ENCODE measurements at places on chromosomes 6 and 20.

GRCh38 chr20:51510936-51511605, 31.4 kb downstream of the NFATC2 start:
- DNase-seq: no peak

DNA sequence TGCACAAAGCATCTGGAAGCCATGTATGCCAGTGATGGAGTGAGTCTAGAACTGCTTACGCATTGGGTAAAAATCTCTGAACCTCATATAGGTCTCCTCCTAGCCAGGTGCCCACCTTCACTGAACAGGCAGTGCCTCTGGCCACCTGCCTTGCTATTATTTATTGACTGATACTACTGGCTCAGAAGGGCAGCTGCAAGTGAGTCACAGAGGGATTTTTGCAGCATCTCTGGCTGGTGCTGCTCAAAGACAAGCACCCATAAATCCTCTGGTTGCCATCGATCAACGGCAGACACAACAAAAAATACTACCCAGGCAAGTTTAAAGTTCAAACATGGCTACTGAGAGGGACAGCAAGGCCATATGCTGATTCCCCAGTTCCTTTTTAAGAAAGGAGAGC, 279.4 kb downstream of the UBE3D start:
- peak; percentile 53 for DNase-seq

DNA sequence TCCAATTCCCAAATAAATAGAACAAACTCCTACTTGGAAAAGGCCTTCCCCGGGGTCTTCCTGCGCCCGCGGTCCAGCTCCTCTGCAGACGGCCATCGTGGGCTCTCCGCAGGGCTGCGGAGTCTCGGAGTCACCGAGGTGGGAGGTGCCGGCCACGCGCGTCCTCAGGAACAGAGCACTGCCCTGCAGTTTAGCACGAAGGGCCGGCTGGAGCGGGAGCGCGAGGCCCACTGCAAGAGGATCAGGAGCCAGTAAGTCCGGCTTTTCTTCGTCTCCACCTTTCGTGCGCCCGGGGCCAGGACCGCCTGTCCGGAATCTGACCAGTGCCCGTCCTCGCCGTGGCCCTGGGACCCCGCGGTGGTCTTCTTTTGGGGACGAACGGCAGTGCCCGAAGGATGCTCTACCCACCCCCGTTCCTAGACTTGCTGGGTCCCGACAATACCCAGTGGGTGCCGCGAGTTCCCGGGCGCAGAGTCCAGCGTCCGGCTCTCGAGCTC, 1.4 kb downstream of the BHLHE23 start:
- no peak for DNase-seq

DNA sequence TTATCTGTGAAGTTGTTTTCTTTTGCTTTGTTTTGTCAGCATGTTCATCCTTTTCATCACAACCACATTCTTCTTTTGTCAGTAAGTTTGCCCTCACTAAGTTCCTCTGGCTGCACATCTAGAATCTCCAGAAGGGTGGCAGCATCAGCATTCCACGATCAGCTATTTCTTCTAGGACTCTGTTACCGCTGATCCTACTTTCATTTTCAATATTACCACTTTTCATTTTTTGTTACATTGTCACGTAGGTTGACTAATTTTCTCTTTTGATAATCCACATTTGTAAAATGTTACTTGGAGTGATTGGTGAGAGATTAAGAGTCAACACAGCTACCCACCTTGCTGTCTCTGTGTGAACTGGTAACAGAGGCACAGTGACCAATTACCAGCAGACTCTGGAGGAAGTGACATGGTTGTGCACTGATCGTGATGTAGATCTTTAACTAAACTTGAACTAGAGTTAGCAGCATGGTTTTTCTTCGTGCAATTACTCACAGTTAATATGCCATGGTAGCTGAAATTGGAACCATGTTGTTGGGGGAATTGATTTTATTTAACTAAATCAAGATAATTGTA, 307.9 kb upstream of the SLC35B3 start:
- peak; percentile 4 for DNase-seq

DNA sequence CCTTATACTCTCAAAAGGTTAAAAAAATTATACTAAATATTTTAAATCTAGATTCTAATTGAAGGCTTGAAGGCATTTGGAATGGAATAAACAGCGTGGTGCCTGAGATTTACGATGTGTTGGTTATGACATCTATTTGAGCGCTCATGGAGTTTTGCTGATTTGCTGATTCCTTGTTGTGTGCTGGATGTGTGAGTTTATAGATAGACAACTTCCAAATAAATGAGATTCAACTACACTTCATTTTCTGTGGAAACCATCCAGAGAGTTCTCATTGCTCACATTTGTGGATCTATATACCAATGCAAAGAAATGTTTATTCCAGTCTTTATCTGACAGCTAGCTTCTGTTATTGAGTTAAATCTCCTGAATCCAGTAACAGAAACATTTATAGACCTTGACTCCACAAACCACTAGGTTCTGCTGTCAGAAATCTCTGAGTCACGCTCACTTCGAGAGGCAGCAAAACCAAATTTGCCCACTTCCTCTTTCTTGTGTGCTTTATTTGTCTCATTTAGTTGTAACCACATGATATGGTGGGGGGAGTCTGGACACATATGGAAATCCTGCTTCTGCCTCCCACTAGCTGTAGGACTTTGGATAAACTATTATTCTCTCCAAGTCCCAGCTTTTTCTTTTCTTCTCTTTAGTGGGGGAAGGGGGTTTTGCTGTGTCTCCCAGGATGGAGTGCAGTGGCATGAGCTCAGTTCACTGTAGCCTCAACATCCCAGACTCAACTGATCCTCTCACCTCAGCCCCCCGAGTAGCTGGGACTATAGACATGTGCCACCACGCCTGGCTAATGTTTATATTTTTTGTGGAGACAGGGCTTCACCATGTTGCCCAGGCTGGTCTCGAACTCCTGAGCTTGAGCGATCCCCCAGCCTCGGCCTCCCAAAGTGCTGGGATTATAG, 54.5 kb downstream of the IPCEF1 start:
- DNase-seq: peak; percentile 83

- no peak for DNase-seq
These were observed 228.3 kb downstream of the NRN1 start for GRCh38 chr6:5778317-5778857.

DNA sequence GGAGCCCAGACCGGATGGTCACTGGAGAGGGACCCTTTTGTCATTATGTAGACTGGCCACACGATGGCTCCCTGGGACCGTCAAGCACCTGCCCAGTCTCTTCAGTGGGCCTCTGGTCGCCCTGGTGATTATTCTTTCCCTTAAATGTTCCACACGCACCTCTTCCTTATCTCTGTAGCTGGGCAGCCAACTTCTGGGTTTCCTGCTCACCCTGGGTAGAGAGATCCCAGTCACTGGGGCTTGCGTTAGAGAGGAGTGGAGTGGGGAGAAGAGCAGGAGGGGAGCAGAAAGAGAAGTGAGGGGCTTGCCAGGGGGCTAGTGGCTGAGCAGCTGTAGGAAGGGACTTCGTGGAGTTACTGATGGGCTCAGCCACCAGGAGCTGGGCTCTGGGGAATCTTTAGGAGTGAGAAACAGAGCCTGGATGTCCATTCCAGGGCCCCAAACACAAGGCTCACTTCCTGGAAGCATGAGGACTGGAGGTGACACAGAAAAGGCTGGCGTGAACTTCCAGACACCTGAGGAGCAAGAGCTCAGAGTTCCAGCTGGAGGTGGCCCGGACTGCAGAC, 150.1 kb downstream of the DHX35 start:
- DNase-seq: peak; percentile 61

DNA sequence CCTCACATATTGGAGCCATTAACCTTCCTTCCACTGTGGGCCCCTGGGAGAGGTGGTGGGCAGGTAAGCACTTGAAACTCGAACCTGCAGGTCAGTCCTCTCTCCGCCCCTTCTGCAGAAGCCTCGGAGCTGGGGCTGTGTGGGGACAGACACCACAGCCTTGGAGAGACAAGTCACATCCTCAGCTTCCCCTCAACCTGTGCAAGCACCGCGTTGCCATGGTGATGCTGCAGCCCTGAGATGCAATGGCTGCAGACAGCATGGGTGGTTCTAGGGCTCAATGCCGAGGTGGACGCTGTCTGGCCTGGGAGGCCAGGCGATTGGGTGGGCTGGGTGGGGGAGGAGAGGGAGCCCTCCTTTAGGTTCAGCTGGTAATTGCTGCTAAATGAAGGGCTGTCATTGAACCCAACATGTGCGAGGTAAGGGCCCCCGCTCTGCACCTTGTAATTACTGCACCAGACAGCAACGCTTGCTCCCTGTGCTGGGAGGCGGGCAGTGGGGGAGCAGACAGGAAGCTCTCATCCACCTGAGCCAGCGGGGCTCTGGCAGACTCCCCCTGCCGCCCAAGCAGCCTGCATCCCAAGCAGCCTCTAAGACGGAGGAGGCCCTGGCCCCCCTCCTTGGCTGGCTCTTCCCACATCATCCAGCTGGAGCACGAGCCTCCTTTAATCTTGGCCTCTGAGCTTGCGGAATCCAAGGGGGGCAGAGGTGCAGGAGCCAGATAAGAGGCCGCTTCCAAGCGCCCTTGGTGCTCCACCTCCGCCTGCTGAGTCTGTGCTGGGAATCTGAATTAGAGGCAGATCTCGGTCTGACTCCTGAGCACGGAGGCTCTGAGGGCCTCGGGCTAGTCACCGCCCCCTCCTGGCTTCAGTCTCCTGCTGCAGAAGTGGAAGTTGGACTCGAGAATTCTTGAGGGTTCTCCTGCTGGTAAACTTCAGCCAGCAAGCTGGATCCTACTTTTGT, 39.8 kb upstream of the CDH22 start:
- no peak for DNase-seq

DNA sequence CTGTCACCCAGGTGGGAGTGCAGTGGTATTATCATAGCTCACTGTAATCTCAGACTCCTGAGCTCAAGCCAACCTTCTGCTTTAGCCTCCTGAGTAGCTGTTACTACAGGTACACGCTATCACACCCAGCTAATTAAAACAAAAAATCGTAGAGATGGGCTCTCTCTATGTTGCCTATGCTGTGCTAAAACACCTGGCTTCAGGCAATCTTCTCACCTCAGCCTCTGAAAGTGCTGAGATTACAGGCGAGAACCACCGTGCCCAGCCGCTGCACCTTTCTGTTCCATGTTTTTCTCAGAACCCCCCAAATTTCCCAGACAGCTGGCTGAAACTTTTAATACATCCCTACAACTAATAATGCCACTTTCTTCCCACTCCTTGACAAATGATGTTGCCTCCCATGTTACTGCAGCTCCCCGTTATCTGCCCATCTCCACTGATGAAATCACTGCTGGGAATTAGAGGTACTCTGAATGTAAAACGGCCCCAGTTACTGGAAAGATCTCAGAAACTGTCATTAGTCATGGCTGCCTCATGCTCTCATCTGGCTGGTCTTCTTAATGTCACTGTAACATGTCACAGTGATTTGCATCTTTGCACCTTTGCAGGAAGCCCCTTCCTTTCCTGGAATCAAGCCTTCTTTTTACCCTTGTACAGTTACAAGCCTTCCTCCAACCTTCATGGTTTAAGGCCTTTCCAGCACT, 697.5 kb downstream of the PRKN start:
- no peak for DNase-seq

- DNase-seq: no peak
These were observed 251.1 kb downstream of the FOXC1 start for GRCh38 chr6:1860756-1861348.
